ENCODE measurements at places on chromosomes 5 and 9.

- DNase-seq = no peak
Measured at GRCh38 chr5:156411-157072, 34.8 kb upstream of the LRRC14B start.

DNA sequence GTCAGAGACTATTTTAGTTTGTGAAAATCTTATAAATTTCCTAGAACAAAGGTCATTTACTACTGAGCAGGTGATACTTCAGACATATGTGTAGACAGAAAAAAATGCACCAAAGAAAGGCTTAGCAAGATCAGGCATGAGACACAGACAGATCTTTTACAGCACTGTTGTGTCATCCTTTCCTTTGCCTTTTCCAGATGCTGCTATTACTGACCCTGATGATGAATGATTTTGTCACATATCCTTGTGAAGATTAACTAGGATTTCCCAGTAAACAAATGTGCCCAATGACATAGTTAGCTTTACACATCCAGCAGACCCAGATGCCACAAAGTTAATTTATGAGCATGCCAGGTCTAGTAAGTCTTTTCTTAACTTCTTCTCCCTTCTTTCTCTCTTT is 68.2 kb downstream of the DMRTA1 start:
- no peak for DNase-seq

GRCh38 chr5:14721990-14722656 is 57.6 kb downstream of the OTULIN start:
- DNase-seq = no peak

- no peak for DNase-seq
Measured at GRCh38 chr9:134503301-134504105, 138.1 kb upstream of the COL5A1 start.

GRCh38 chr5:158589939-158590338 is 509.8 kb downstream of the EBF1 start:
- no peak for DNase-seq

- no peak for DNase-seq
Measured at GRCh38 chr9:3993773-3994172, 306.1 kb downstream of the GLIS3 start.
